ENCODE measurements at places on chromosomes 2 and 18. TPM values are rescaled to one million over a fixed set of nuclear protein-coding genes. Genes with fewer than 3 reads are reported as not detected.

The HAT1 gene
- 29.1 TPM for total RNA-seq

GRCh38 chr2:172461591-172462372, 34.4 kb downstream of the ITGA6 start:
- DNase-seq = no peak

GRCh38 chr2:49940626-49941025, 786.3 kb upstream of the FSHR start:
- DNase-seq = no peak

GRCh38 chr18:53798516-53798915, 426.0 kb downstream of the MBD2 start:
- no peak for DNase-seq

Data from posterior vena cava (tissue), 2 donors.